ENCODE measurements at places on chromosomes 12 and 14.

DNA sequence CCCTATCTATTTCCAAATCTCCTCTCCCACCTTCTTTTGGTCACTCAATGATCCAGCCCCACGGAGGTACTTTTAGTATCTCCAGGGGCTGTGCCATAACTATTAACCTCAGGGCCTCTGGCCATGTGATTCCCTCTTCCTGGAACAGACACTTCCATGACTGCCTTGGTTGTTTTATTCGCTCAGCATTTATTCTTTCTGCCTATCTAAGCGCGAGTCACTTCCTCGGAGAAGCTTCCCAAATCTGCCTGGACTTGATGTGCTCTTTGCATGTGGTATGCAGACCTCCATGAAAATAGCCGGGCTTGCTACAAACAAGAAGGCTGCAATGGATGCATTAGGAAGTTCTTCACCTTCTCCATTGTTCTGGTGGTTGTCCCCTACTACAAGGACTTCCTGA, 939.0 kb upstream of the TMEM132C start:
- DNase-seq: no peak

GRCh38 chr14:63192085-63192484, 12.2 kb upstream of the RHOJ start:
- no peak for DNase-seq

DNA sequence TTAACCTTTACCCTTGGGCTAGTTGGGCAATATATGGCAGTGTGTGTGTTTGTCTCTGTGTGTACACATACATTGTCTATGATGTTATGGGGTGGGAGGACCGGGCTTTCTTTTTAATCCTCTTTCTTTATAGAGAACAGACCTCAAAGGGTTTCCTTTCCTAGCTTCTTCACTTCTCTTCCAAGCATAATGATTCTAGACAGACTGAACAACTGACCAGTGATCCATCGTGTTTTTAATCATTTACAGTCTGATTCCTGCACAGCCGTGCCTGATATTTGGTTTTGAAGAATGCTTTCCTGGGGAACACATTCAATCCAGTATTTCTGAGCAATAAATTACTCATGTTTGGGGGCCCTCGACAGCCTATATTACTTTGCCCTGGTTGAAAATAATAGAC, 481.1 kb upstream of the DCN start:
- no peak for DNase-seq

DNA sequence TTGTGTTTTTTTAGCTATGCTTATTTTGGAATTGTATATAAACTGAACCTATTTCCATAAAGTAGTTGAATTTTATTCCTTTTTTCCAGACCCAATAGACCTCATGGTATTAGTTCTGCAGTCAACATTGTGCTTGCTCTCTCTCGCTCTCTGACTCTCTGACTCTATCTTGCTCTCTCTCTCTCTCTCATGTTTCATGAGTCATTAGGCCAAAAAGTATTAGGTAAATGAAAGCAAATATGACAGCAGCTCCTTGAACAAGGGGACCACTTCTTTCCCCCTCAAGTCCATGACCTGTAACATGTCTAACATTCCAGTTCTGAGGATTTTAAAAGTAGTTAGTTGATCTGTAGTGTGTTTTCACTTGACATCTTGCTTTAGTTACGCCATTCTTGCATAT, 14.0 kb upstream of the C12orf71 start:
- DNase-seq: no peak

DNA sequence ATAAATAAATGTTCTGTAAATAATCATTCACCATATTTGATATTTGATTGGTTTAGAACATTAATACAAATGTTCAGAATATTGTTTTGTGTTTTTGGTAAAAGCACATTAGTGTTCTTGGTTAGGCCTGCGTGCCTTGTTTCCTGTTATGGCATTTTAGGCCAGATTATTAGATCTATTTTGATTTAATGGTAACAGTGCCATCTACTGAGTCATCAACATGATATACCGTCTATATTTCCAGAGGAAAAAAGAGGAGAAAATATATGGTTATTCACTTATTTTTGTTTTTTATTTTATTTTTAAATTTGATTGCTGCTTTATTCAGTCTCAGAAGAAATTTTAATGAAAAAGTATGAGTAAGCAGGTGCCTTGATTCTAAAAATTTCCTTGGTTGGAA, 60.3 kb downstream of the GPHN start:
- DNase-seq: no peak

- no peak for DNase-seq
Observed at GRCh38 chr12:15932971-15933370, 21.8 kb downstream of the DERA start.

DNA sequence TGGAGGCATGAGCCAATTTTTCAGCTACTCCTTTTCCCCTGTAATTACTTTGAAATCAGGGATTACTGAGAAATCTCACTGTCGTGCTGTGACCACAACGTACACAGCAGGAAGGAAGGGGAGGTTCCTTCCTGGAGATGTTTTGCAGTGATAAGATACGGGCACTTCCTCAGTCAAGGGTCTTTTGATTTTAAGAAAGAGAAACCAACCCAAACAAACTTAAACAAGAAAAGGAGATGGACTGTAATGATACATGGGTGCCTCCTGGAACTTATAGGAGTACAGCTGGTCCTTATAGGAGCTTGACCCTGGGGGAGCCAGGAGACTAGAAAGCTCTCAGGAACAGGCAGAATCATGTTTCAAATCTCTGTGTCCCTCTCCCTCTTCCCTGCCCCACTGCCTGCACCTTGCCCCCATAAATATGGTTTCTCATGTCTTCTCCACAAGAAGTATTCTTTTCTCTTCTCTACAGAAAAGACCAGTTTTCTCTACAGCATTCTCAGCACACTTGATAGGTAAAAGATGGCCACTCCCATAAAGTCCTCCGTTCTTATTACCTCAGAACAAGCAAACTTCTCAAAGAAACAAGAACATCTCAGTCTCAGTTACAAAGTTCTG, 281.1 kb upstream of the AMIGO2 start:
- DNase-seq: no peak

- DNase-seq: no peak
Observed at GRCh38 chr12:127542931-127543330, 724.0 kb upstream of the TMEM132C start.

- DNase-seq: no peak
Observed at GRCh38 chr14:66483322-66483721, 2.8 kb upstream of the CCDC196 start.

GRCh38 chr12:90679674-90680073, 275.3 kb downstream of the CCER1 start:
- DNase-seq: no peak

- DNase-seq: no peak
Observed at GRCh38 chr12:24798335-24798734, 150.6 kb downstream of the BCAT1 start.

DNA sequence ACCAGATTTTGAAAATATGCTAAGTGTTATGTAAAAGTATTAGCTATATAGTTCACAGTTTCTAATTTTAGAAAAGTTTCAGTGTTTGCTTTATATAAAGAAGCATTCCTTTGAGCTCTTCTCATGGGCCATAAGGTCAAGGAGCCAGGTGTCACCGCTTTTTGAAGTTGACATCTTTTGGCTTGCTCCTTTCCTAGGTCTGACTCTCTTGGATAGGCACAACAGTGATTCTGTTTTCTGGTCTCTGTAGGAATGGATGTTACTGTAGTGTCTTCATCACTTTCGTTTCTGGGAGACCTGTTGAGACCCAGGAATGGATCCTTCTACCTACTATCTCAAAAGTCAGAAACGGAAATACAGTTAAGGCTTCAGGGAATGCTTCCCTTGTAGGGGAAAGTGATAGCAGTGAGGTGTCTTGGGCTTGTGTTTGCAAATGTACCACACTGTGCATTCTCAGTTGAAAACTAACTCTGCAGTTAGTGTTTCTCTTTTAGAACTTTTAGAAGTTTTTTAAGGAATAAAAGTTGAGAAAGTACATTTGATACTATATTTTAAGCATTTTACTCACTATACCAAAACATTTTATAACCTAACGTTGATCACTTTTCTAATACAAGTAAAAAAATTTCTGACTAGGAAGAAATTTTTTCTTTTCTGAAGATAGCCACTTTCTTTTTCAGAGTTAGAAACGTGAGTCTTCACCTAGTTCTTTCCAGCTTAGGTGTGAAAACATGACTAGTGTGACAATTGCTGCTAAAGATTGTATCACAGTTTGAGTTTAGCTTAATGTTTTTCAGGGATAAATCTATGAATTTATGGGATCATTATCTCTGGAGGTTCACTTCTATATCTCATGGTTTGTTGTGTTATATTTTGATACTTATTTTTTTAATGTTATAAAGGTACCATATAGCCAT, 20.8 kb downstream of the VRK1 start:
- DNase-seq: no peak

- DNase-seq: no peak
Observed at GRCh38 chr12:68585966-68586365, 24.7 kb upstream of the RAP1B start.

DNA sequence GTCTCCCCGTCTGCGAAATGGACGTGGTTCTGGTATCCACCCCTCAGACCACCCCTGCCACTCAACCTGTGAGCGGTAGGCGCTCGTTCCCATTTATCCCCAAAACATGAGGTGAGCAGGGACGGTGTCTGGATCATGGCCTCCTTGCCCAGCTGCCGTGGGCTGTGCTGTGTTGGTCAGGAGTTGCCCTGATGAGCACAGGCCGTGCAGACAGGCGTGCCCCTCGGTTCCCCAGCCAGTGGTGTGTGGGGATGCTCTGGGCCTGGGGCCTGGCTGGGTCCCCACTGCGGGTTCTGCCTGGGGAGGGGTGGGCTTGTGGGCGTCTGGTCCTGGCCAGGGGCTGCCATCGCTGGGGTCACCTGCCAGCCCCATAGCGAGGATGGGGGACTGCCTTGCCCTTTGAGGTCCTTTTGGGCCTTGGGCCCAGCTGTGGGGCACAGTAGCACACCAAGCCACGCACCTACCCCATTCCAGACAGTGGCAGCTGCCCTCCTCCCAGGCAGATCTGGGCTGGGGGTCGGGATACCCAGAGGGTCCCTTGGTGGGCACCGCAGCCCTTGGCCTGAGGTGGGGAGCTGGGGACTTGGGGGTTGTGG, 11.3 kb upstream of the PUS1 start:
- no peak for DNase-seq

DNA sequence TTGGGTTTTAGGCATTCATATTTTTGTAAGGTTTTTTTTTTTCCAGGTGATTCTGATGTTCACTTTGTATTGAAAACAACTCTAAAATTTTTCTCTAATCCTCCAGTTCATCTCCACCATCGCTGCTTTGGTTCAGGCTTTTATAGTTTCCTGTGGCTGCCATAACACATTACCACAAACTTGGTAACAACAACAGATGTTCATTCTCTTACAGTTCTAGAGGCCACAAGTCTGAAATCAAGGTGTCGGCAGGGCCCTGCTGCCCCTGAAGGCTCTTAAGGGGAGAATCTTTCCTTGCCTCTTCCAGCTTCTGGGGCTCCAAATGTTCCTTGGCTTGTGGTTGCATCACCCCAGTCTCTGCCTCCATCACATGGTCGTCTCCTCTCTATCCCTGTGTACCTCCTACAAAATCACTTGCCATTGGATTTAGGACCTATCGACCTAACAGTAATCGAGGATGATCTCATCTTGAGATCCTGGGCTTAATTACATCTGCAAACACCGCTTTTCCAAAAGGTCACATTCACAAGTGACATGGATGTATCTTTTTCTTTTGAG, 55.2 kb downstream of the PELI2 start:
- DNase-seq: no peak

GRCh38 chr14:38490273-38490672, 234.4 kb upstream of the CLEC14A start:
- DNase-seq: no peak

DNA sequence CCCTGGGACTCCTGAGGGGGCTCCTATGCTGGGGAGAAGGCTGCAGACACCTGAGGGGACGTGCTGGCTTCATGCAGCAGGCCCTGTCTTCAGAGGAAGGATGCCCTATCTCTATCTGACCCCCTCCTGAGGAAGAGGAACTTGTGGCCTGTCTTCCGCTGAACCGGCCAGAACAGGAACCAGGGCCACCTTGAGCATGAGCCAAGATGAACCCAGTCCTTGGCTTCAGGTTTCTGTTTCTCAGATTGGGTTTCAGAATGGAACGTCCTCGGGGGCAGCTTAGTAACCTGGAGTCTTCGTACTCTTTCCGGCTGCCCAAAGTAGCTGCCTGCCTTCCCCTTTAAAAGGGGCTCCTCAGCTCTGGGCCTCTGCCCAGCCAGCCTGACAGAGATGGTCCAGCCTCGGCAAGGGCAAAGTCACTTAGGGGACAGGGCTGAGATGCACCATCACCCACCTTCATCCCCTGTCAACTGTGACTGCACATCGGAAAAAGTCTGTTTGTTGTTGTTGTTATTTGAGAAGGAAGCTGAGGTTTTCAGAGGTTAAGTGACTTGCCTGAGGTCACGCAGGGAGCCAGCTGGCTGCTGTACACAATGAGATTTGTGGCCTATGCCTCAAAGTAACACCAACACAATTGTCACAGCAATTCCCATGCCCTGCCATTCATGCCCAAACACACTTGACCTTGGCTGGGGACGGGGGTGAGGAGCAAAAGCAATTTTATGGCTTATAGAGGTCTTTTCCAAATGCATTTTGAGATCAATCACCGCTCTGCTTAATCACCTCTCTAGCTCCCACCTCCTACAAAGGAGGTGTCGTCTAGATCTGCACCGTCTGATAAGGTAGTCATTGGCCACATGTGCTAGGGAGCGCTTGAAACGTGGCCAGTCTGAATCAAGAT, 13.4 kb downstream of the ASB2 start:
- DNase-seq: no peak

DNA sequence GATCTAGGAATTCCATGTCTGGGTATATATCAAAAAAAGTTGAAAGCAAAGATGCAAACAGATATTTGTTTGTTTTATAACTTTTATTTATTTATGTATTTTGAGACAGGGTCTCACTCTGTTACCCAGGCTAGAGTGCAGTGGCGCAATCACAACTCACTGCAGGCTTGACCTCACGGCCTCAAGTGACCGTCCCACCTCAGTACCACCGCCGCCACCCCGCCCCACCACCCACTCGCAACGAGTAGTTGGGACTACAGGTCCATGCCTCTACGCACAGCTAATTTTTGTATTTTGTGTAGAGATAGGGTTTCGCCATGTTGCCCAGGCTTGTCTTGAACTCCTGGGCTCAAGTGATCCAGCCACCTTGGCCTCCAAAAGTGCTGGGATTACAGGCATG, 66.5 kb upstream of the KTN1 start:
- DNase-seq: no peak

DNA sequence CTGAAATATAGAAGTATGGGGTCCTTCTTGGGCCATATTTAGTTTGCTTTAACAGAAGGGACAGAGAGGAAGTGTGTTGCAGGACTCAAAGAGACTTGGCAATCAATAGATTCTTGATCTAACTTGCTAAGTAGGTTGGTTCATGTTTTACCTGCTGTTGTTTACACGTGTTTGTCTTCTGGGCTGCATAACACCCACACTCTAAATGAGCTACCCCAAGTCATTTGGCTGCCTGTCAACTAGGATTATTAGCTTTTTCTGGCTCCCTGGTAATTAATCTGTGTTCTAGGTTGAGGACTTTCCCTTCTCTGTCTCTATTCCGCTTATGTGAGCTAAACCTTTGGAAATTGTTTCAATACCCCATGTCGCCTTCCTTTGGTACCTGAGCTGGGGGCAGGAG, 10.1 kb upstream of the TBPL2 start:
- no peak for DNase-seq
